Kidney epithelial cell (primary cell): ENCODE measurements at places on chromosomes 16 and 17.

- no peak for DNase-seq
These were observed 5.7 kb downstream of the CACNG1 start for GRCh38 chr17:67050066-67050465.

DNA sequence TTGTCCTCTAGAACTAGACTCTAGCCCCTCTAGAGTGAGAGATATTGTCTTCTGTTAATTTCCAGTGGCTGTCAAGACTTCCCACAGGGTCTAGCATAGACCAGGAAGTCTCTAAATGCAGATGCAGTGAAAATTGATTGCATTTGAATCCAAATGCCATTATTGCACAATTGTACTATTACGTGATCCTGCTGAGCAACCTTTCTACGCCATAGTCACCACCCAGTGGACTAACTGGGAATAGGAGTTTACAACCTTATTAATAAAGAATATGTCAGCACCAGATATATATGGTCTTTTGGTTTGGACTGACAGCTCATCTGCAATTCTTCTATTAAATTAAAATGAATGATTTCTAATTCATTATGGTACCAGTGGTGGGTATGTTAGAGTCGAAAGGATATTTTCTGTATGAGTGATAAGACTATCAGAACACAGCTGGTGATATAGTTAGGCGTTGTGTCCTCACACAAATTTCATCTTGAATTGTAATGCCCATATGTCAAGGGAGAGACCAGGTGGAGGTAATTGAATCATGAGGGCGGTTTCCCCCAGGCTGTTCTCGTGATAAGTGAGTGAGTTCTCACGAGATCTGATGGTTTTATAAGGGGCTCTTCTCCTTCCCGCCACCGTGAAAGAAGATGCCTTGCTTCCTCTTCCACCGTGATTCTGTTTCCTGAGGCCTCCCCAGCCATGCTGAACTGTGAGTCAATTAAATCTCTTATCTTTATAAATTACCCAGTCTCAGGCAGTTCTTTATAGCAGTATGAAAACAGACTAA is 138.9 kb upstream of the CA10 start:
- DNase-seq = no peak

DNA sequence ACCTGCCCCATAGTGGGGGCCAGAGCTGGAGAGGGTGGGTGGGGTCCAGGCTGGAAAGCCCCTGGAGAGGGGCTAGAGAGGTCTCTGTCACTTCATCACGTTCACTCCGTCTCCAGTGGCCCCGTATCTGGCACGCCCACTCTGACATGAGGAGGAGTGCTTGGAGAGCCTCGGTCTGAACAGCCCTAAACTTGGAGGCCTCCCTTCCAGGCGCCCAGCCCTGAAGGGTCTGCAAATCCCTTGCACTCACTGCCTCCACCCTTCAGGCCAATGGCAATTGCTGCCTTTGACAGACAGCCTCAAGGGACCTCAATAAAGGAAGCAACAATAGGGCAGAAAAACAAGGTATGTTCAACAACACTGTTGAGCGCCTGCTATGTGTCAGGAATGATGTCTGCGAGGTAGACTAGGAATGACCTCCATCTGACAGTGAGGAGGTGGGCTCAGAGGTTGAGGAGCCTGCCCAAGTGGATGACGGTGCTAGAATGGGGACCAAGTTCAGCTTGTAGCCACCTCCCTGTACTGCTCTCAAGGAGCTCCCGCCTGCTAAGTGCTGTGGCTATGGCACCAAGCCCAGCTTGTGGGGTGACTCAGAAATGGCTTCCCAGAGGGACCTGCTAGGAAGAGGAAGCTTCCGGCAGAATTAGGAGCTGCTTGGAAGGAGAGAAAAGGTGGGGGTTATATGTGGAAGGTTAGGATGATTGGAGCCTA is 2.9 kb upstream of the EPX start:
- DNase-seq = peak; percentile 19

GRCh38 chr16:54462771-54463170 is 176.2 kb upstream of the IRX3 start:
- no peak for DNase-seq

- DNase-seq = peak; percentile 41
These were observed 36.1 kb upstream of the ATP2C2 start for GRCh38 chr16:84331998-84332780.

- no peak for DNase-seq
These were observed 22.9 kb downstream of the CMTM4 start for GRCh38 chr16:66673691-66674090.

DNA sequence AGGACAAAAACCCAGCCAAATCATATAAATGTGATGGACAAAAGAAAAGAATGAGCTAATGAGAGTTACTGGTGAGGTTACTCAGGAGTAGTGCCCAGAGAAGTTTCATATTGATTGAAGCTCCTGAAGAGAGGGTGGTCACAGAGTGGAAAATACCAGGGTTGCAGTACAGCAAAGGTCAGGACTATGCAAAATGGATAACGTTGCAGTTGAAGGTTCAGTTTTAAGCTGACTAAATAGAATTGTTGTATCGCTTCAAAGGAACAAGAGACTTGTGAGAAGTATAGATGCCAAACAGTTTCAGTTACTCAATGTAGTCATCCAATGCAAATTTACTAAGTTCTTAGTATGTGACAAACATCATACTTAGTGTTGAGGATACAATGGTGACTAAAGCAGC is 47.1 kb downstream of the ABCA8 start:
- DNase-seq = no peak

DNA sequence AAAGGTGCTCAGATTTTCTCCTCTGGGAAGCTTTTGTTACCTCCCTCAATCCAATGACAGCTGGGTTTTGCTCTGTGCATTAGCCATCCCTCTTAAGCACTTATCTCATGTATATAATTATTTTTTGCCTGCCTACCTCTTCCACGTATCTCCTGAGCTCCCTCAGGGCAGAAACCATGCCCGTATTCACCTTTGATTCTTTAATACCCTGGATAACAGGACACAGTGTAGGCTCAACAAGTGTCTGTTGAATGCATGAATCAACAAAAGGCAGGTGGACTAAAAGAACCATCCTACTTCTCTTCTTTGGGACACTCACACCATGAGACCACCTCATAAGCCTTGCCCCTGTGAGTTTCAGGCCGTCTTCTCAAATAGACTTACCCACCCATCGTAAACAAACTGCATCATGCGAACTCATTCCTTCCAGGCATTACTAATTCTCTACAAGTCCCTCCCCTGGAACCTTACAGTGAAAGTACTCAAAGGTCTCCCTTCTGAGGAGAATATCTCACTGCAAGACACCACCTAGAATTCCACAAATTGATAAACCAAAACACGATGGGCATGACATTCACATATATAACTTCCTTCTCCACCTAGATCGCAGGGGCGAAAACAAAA is 3.2 kb downstream of the ARHGAP17 start:
- DNase-seq = no peak

GRCh38 chr16:54289945-54290832 is 3.6 kb upstream of the IRX3 start:
- DNase-seq = no peak

GRCh38 chr16:49483651-49484450 is 110.2 kb downstream of the C16orf78 start:
- DNase-seq = no peak

DNA sequence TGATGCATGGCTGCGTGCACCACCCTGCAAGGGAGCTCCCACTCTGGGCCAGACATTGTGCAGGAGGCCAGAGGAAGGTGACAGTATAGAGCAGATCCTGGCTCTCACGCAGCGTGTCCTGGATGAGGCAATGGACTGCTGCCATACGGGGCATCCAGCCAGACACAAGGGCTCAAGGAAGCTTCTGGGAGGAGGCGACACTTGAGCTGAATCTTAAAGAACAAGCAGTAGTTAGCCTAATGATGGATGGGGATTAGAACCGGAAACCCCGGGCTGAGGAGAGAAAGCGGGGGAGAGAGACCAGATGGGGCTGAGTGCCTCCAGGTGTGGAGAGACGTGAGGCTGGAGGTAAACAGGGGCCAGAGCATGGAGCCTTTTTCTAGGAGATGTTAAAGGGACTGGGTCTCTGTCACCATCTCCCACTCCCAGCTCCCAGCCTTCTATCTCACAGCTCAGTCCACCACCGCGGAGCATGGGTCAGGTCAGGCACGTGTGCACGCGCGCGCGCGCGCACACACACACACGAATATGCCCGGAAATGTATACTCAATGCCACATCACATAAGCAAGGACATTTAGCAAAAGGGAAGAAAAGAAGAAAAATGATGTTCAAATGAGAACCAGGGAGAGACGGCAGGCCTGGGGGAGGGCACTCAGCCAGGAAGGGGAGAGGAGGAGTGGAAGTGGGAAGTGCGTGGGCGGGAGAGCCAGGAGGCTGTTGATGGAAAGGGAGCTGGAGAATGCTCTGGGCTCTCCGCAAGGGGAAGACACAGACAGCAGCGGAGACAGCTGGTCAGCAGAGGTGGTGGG is 46.3 kb downstream of the CCDC42 start:
- DNase-seq = no peak

- DNase-seq = no peak
These were observed 637.8 kb upstream of the EEF2KMT start for GRCh38 chr16:5735444-5735843.

- DNase-seq = no peak
These were observed 36.4 kb downstream of the SLC7A5 start for GRCh38 chr16:87832741-87833502.

DNA sequence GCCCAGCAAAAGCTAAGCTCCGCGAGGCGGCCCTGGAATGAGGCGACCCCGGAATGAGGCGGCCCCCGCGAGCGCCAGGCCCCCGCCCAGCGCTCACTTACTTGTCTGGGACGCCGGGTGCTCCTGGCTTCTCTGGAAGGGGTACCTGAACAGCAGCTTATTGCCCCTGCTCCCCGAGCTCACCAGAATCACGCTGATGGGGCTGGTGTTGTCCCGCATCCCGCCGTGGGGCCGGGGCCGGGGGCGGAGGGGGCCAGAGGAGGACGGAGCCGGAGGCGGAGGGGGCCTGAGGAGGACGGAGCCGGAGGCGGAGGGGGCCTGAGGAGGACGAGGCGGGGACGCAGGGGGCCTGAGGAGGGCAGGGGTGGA is 440 bp downstream of the NPRL3 start:
- DNase-seq = no peak

GRCh38 chr17:740240-741017 is 8.0 kb downstream of the TLCD3A start:
- no peak for DNase-seq

- DNase-seq = no peak
These were observed 375.3 kb upstream of the XYLT1 start for GRCh38 chr16:17846030-17846429.

GRCh38 chr17:46766493-46767491 is 51.7 kb downstream of the WNT3 start:
- no peak for DNase-seq

DNA sequence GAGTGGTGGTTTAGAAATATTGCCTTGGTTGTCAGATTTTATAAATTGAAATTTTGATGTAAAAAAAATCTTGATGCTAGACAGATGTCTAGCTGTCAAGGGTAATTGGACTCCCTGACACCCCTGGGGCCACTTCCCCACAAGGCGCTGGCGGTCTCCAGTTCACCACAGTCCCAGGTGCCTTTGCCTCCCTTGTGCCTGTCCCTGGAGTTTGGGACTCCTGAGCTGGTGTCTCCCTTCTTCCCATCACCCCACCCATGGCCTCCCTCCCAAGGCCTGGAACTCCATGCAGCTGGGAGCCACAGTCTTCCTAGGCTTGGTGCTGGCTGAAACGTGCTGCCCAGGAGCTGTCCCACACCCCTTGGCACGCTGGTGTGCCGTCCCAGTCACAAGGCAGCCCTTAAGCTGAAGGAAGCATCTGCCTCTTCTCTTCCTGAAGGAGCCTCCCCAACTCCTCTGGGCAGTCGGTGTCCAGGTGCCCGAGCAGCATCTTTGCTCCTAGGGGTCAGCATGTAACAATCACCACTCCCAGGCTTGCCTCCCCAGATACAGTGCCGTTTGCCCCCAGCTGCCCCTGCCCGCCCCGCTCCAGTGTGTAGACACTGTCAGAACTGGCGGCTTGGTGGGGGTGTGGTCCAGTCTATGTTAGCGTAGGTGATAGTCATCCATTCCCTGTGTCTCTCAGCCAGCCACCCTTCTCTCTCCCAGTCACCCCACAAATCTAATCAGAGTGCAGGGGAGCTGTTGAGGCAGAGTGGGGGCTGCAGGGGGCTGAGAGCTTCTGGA is 26.2 kb downstream of the POLR3E start:
- no peak for DNase-seq

- no peak for DNase-seq
These were observed 145.6 kb upstream of the CHMP6 start for GRCh38 chr17:80845863-80846671.

GRCh38 chr17:63827002-63827800 is at the start of the genes FTSJ3 and PSMC5:
TSS of gene FTSJ3 (minus strand) at chr17:63827663. CDS start at chr17:63826902, 761 bp downstream.
TSS of gene PSMC5 (plus strand) at chr17:63827431. CDS start at chr17:63827491, 60 bp downstream.
- peak; percentile 86 for DNase-seq

DNA sequence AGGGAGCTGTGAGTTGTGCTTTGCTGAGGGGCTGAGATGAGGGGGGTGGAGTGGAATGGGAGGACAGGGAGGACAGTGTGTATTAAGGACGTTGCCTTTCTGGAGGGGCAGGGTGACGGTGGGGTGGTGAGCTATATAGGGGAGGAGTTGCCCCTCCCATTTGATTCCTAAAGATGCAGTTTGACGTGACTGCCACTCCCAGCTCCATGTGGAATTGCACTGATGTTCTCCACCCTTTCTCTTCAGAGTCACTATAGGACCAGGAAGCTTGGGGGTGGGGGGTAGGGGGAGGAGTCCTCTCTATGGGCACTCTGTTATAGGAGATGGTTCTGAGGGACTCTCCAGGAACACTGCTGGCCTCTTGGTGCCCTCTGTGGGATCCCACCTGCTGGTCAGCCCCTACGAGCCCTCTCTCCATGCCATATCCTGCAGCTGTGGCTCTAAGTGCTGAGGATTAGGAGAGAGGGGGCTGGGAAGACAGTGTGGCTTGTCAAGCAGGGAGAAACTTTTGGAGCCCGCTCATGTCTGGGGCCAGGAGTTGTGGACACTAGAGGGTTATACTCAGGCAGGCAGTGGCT is 3.8 kb upstream of the NGFR start:
- DNase-seq = no peak

DNA sequence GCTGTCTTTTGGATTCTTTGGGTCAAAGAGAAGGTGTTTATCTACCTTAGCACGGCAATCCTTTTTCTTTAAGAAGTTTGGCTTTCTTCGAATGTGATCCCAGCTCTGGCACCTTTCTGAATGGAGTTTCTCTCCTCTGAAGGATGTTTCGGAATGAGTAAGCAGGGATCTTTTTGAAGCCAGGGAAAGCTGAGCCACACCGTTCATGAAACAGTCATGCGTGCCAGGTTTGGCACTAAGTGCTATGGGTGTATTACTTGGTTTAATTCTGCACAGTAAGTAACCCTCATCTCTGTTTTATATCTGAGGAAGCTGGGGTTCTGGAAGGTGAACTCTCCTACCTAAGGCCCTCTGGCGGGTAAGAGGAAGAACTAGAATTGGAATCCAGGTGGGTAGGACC is 234.5 kb downstream of the NTN1 start:
- no peak for DNase-seq

DNA sequence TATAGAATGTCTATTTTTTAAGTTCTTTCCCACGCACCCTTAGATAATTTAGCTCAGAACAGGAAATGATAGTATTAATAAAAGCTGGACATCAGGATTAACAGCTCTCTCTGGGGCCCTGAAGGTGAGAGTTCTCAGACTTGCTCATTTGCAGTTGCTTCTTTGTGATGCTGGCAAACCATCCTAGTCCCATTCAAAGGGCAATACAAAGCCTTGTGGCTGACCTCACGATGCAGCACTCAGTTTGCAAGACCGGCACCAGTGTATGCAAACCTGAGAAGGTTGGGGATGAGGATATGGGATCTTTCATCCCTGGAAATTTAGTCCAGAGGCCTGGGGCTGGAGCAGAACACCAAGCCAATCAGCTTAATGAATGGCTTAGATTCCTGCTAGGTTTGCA is 29.3 kb downstream of the STH start:
- DNase-seq = no peak
